ENCODE measurements at places on chromosomes 5 and 9.

GRCh38 chr9:133979273-133979920 is 12.7 kb downstream of the VAV2 start:
- DNase-seq, result no peak

- no peak for DNase-seq
These were observed 43.9 kb downstream of the PCDH1 start for GRCh38 chr5:141834331-141834730.

DNA sequence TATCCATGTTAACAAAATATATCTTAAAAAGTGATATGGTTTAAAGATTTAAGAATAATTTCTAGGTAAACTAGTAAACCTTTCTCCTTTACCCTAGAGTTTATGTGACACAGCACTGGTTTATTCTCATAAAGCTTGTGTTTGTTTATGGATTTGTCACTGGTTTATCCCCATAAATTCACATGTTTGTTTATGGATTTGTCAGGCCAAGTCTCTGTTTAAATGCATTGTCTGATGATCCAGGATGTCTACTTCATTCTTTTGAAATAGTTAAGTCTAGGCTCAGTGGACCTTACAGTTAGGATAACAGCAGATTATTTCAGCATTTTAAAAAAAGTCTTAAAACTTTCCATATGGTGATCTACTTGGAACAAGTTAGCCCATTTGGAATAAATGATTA is 334.0 kb downstream of the ARRDC3 start:
- no peak for DNase-seq

DNA sequence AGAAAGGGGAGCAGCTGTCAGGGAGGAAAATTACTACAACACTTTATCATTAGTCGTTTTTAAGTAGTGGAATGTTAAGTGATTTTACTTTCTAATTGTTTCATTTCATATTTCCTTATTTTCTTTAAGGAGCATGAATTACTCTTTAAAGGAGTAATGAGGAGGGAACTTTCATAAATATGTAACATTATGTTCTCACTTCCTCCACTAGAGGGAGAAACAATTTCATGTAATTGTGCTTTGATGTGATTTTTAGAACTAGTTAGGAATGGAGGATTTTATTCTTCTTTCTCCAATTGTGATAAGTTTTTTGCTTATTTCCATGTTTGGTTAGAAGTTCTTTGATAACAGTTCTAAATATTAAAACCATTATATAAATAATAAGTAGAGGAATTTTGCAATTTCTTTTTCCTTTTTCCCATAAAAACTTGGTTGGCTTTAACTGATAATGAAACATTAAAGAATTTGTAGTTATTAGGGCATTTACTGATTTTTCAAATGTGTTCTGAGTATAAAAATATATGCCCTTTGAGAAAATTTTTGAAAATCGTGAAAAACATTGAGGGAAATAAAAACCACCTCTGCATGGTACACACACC is 25.6 kb downstream of the CEP78 start:
- peak; percentile 42 for DNase-seq

- DNase-seq, result no peak
These were observed 121.1 kb downstream of the NUDT12 start for GRCh38 chr5:103441523-103441922.

GRCh38 chr5:5348576-5348975 is 73.9 kb upstream of the ICE1 start:
- DNase-seq, result no peak

GRCh38 chr5:179322071-179323025 is 22.9 kb downstream of the ADAMTS2 start:
- no peak for DNase-seq

GRCh38 chr5:147332658-147333057 is 97.8 kb downstream of the STK32A start:
- DNase-seq, result no peak

DNA sequence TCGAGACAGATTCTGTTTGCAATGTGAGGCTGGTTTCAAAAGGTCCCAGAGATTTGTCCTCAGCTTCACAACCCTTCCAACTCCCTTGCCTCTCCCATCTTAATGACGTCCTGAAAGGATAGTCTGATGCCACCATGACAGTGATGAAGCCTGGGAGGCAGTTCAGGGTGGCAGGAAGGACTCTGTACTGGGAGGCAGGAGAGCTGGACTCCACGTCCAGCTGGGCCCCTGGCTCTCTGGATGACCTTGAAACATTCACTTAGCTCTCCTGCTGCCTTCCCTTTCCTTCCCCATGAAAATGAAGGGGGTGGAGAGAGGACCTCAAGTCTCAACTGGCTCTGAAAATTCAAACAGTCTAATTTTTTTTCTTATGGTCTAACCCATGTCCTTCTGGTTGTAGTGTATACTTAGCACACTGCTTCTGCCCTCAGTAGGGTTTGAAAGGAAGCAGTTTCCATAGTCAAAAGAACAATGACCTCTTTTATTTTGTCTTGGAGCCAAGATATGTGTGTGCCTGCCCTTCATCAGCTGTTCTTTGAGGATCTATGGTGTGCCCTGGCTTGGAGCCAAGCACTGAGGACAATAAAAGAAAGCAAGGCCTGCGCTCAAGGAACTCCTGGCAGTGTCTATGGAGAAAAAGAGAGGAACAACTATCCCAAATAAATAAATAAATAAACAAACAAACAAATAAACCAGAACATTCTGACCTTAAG is 188.3 kb downstream of the GRIA1 start:
- no peak for DNase-seq

DNA sequence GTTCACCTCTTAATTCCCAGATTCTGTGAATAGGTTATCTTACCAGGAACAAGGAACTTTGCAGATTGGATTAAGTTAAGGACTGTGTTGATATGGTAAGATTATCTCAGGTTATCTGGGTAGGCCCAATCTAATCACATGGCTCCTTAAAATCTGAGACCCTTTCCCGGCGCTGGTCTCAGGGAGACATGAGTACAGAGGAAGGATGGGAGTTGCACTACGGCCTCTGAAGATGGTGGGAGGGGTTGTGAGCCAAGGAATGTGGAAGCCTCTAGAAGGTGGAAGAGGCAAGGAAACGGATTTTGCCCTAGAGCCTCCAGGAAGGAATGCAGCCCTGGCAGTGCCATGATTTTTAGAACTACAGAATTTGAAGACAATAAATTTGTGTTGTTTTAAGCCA is 95.1 kb downstream of the AK8 start:
- DNase-seq, result no peak

DNA sequence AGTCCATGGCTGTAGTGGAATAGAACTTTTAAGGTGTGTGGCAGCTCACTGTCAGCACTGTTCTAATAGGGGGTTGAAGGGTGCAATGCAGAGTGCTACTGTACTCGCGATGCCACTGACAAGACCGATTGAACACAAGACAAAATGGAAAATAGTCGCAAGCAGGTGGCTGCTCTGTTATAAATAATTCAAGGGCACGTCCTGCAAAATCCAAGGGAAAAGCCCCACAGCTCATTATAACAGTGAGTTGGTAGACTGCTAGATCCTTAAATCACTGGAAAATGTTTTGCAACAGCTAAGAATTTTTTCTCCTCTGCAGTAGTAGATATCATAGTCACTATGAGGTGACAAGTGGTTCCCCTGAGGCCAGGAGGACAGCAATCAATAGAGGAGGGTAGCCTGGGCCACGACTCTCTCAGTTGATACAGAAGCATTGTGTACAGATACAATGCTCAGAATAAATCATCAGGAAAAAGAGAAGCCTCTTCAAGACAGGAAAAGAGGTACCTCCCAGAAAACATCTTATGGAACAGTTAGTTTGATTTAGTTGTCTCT is 926.3 kb downstream of the TLE4 start:
- no peak for DNase-seq

DNA sequence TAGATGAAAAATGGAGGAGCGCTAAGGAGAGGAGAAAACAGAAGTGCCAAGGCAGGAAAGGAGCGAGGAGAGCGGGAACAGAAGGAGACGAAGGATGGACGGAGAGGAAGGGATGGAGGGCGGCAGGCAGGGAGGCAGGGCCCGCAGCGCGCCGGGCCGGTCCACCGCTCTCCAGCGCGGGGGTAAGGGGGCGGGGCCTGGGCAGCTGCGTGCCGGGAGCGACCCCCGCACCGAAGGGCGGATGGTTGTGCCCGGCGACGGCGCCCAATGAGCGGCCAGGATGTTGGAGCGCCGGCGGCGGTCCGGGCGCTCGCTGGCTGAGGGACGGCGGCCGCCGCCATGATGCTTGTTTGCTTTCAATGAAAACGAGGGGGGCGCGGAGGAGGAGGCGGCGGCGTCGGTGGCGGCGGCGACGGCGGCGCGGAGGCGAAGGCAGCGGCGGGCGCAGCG is at the start of gene CNOT6:
Gene CNOT6 (plus strand): TSS at position 320 of the 450 bp plus-strand sequence. CDS start 34,898 bp downstream, outside the sequence.
- peak; percentile 95 for DNase-seq

- no peak for DNase-seq
These were observed 105.5 kb downstream of the TLR4 start for GRCh38 chr9:117809751-117810150.

- no peak for DNase-seq
These were observed 4.0 kb downstream of the DNM1 start for GRCh38 chr9:128206916-128207910.

- no peak for DNase-seq
These were observed 3.1 kb downstream of the LHX3 start for GRCh38 chr9:136201609-136202453.

DNA sequence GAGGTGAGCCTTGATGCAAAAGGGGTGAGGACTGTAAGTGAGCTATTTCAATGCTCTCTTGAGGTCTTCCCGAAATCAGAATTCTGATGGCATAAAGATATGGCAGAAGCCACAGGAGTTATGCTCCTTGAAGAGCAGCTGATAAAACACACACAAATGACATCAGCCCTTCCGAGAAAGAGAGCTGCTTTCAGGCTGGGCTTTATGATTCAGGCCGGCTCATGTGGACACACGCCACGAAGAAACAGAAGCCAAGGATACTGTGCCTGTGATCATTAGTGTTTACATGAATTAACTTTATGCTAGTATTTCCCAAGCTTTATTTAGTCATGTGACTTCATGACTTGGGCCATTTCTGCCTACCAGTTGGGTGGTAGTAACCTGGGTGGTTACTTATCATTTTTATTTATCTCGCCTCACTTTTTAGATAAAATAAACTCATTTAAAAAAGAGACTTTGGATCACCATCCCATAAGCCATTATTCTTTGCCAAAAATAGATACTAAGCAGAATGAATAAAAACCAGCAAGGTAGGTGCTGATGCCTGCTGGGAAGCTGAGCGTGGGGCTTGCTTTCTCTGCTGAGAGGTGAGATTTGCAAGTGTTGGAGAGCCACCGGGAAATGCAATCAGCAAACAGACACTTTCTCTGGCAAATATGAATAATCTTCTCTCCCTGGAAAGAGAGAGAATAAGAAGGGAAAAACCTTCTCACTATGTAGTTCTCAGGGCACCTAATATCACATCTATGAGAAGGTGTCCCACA is 73.0 kb upstream of the SLC25A51 start:
- no peak for DNase-seq

GRCh38 chr9:134028575-134029247 is 3.4 kb downstream of the BRD3OS start:
- no peak for DNase-seq

DNA sequence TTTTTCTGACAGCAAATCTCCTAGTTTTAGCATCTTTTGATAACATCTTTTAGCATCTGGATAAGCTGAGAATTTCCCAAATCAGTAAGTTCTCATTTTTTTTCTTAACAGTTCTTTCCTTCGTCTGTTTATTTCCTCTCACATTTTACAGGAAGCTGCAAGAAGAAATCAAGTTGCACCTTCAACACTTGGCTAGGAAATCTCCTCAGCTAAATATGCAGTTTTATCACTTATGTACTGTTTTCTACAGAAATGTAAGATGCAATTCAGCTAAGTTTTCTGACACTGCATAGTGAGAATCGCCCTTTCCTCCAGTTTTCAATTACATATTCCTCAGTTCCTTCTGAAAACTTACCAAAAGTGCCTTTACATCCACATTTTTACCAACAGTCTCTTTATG is 59.0 kb upstream of the MSX2 start:
- no peak for DNase-seq

DNA sequence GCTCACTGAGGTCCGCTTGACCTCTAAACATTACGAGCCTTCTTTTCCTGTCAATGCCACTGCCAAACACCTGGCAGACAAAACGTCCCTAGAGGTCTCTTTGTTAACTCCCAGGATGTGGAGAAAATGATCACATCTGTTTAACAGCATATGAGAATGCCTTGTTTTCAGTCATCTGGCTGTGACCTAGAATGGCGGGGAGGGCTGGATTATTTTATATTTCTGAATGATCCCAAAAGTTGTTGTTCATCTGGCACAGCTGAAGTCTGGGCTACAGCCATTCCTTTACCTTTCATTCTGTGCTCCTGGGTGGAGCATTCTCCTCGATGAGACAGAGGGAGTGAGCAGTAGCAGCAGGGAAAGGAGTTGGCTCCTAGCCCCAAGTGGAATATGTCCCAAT is 138.2 kb downstream of the PRDM6 start:
- DNase-seq, result no peak

GRCh38 chr5:17336054-17336453 is 118.6 kb downstream of the BASP1 start:
- no peak for DNase-seq

- no peak for DNase-seq
These were observed 57.5 kb downstream of the CEMIP2 start for GRCh38 chr9:71710856-71711255.

DNA sequence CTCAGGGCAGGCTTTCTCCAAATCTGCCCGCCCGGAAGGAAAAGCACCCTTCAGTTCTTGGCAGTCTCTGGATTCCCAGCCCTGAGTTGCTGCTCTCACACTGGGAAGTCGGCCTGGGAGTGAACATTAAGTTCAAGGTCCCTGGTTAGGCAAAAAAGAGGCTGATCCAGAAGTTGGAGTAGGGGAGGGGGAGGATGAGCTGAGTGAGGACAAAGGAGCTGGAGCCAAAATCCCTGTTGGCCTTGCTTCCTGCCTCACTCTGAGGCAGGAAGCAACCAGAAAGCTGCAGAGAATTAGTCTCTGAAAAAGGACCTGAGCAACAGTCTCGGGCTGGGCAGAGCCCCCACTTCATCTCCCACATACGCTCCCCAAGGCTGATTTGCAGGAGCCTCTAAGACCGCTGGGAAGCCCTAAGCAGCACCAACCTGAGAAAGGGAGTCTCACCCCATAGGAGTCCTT is 15.0 kb upstream of the RPS14 start:
- no peak for DNase-seq

DNA sequence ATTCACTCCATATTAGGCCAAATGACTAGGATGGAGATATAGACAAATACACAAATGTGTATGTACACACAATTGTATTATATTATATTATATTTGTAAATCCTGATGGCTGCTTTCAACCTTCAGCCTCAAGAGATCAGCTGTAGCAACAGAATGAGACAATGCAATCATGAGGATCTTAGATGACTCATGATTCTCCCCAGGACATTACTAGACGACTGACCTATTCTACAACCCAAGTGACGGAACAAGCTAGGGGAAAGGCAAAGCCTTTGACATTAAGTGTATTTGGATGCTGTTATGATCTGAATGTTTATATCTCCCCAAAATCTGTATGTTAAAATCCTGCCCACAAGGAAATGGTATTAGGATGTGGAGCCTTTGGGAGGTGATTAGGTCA is 66.5 kb downstream of the COX7C start:
- DNase-seq, result no peak

Measured in CD4-positive, alpha-beta T cell treated with Interleukin-2 at 100 ng/mL for 4 hours (primary cell).